ENCODE measurements at places on chromosomes 7 and 10. TPM values are rescaled to one million over a fixed set of nuclear protein-coding genes. Genes with fewer than 3 reads are reported as not detected.

The INA gene
- polyA plus RNA-seq = 0.22 TPM

The KAZALD1 gene
- polyA plus RNA-seq = 23.5 TPM

The TMEM225B gene
- polyA plus RNA-seq = 0.94 TPM

The BLNK gene
- polyA plus RNA-seq = 3.4 TPM

The ITIH5 gene
- 42.2 TPM for polyA plus RNA-seq

The SKIDA1 gene
- 2.2 TPM for polyA plus RNA-seq

The GNGT1 gene
- not detected for polyA plus RNA-seq
